ENCODE measurements at places on chromosomes 6 and 20.

DNA sequence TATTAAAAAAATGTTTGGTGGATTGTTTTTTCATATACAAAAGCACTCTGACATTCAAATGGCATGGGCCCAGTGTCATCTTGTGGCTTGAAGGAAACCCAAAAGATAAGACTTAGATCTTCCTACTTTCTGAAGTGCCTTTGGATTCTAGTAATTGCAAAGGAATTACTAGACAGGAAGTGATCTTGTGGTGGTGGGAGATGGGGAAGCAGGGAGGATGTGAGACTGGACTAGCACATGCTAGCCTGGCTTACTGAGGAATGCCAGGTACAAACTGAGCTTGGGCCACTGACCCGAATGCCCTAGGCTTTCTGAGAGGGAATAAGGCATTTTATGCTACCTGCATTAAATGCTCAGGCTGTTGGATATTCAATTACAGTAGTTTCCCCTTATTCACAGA lies 59.0 kb downstream of the AFG1L start:
- no peak for DNase-seq

DNA sequence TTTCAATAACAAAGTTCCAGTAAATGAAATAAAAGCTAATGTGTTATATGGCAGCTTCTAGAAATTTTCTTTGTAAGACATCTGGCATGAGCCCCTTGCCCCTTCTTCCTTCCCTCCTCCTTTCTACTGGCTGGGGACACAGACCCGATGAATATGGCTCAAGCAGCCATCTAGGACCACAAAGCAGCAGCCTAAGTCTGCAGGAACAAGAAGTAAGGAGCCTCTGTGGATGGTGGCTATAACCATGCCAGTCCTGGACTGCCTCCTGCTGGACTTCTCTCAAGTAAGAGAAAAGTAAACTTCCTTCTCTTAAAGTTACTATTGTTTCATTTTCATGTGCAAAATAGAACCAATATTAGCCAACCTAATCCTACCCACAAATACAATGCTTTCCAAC lies 114.9 kb upstream of the DST start:
- DNase-seq = no peak

- DNase-seq = no peak
Observed at GRCh38 chr6:87407561-87407900, 241 bp upstream of the CFAP206 start.

GRCh38 chr6:7991536-7991935 lies 72.7 kb downstream of the BLOC1S5 start:
- no peak for DNase-seq

GRCh38 chr20:5859608-5860007 lies 90.7 kb downstream of the TRMT6 start:
- DNase-seq = no peak

GRCh38 chr6:169824021-169824420 lies 72.6 kb downstream of the ERMARD start:
- no peak for DNase-seq

GRCh38 chr6:118830691-118831090 lies 63.3 kb upstream of the ASF1A start:
- no peak for DNase-seq

- DNase-seq = peak; percentile 13
Observed at GRCh38 chr6:137737836-137738596, 129.0 kb upstream of the TNFAIP3 start.

DNA sequence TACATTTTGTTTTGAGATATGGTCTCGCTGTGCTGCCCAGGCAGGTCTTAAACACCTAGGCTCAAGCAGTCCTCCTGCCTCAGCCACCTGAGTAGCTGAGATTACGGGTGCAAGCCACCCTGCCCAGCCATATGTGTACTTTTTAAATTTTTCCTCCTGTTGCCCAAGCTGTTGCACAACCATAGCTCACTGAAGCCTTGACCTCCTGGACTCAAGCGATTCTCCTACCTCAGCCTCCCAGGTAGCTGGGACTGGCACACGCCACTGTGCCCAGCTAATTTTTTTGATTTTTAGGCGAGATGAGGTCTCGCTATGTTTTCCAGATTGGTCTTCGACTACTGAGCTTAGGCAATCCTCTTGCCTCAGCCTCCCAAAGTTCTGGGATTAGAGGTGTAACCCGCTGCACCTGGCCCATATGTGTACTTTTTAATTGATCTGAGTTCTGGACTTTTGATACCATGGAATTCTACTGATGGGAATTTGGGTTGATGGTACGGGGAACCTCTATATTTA lies 44.9 kb downstream of the ITCH start:
- no peak for DNase-seq

- no peak for DNase-seq
Observed at GRCh38 chr6:162615016-162615705, 112.4 kb downstream of the PRKN start.

DNA sequence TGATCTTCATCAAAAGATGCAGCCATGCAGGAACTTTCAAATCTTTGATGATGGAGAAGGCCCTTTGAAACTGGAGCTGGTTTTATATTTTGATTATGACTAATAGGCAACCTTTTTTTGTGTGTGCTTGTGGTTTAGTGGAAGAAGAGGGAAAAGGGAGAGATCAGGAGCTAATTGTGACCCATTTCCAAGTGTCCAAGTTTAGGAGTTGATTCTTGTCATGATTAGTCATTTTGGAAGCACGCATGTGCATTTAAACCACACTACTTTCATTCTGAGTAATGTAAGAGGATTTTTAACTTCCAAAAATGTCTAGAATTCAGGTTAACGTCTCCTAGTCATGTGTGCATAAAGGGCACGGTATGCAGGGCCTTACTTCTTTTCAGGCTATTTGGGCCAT lies 3.5 kb downstream of the FOXO3 start:
- DNase-seq = no peak

GRCh38 chr20:6665621-6666355 lies 101.7 kb upstream of the BMP2 start:
- DNase-seq = no peak

DNA sequence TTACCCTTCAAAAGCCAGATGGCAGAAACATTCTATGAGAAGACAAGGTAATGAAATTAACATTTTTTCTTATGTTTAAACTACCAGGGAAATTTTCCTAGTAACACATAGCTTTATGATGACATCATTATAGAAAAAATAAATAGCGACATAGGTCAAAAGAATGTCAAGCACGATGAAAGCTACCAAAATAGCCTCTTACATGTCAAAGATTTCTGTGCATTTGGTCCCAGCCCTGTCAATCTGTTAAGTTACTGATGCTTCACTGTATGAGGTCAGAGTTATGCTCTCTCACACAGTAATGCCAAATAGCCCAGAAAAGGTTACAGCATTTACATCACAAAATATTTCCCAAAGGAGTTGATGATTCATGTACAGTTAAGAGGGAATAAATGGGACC lies 199.8 kb upstream of the DEFB112 start:
- no peak for DNase-seq

- no peak for DNase-seq
Observed at GRCh38 chr6:36610956-36611336, 16.8 kb downstream of the SRSF3 start.

- DNase-seq = no peak
Observed at GRCh38 chr6:67362976-67363375, 1272.1 kb upstream of the ADGRB3 start.

DNA sequence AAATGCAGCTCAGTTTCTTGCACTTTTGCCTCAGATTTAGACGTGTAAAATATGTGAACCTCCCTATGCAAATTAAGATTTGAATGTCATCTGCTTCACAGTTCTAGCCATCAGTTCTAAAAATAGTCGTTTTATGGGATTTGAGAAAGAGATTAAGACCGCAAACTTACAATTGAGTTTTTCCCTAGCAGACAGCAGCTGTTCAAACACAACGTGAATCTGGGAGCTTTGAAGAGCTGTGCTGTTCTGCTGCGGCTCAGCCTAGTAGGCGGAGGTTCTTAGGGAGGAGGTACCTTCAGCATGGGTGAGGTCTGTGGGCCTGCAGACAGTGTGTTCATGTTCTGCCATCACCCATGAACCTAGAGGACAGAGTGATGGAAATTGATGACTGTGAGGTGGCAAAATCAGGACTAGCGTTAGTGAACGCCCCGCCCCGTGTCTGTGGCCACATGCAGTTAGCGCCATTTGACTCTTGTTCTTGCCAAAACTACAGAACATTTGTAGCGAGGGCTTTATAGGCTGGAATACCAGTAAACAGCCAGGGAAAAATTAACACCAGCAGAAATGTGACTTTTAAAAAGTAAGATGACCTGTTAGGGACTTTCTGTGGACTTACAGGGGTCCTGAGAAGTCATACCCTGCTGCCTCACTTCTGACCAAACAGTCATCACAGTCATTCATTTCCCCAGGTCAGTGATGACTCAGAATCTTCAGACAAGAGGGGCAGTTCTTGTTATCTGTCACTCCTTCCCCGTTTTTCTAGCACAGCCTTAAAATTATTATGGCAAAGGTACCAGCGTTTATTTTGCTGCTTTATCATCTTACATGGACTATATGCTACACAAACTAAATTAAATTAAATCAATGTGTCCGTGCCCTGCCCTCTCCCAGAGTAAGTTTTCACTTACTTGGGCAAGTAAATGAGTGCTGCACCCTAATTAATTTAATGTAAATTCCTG lies 84.3 kb upstream of the TMEM181 start:
- DNase-seq = no peak

- DNase-seq = peak; percentile 18
Observed at GRCh38 chr6:151962246-151962846, 154.9 kb downstream of the ESR1 start.

- no peak for DNase-seq
Observed at GRCh38 chr6:33384581-33385020, 7.0 kb upstream of the KIFC1 start.

DNA sequence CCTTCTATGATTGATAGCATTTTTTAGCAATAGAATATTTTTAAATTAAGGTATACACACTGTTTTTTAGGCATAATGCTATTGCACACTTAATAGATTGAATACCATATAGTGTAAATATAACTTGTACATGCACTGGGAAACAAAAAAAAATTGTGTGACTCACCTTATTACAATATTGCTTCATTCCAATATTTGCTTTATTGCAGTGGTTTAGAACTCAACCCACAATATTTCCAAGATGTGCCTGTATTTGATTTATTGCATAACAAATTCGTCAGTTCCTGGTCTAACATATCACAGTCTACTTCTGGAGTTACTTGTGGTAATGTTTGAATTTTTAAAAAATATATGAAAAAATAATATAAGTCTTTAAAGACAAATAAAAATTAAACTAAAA lies 41.9 kb upstream of the DEFB112 start:
- DNase-seq = no peak

- DNase-seq = no peak
Observed at GRCh38 chr6:7004581-7005297, 103.0 kb upstream of the RREB1 start.

Measured in NK-92 treated with Interleukin-12 subunit alpha and Interleukin-12 subunit beta, amount 100 ng/mL, for 24 hours (cell line).